RWPE1 (cell line): ENCODE measurements at places on chromosomes 13 and 19.
A peak's percentile ranks its signal among the peaks of the same experiment; 100 is the strongest.

- DNase-seq = peak; percentile 90
Observed at GRCh38 chr19:13842291-13843103, 34.4 kb upstream of the NANOS3 start.

- no peak for DNase-seq
Observed at GRCh38 chr13:92573467-92574057, 653.0 kb upstream of the GPC6 start.

- DNase-seq = no peak
Observed at GRCh38 chr13:46202966-46203365, 8.8 kb upstream of the LRRC63 start.

- no peak for DNase-seq
Observed at GRCh38 chr19:5036698-5037563, 68.0 kb downstream of the KDM4B start.

- no peak for DNase-seq
Observed at GRCh38 chr19:54317108-54317964, 4.4 kb upstream of the LILRA5 start.

DNA sequence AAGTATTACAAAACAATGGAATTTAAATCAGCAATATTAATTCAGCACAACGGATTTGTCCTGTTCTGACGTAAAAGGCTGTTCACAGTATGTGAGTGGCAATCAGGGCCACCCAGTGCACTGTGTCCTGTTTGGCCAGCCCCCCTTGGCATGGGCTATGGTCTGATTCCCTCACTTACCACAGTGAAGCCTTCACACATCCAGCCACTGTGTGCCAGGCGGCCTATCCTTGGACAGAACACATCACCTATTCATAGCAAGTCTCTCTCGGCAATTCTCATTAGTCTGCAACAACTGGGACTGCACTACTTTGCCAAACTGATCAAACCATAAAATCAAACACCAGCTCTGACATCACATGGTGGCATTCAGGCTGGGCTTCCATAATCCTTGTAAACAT, 221.5 kb upstream of the TSHZ3 start:
- no peak for DNase-seq

- no peak for DNase-seq
Observed at GRCh38 chr19:46954993-46955812, 64.4 kb upstream of the NPAS1 start.

GRCh38 chr13:111516712-111517640, 196.5 kb downstream of the TEX29 start:
- no peak for DNase-seq

DNA sequence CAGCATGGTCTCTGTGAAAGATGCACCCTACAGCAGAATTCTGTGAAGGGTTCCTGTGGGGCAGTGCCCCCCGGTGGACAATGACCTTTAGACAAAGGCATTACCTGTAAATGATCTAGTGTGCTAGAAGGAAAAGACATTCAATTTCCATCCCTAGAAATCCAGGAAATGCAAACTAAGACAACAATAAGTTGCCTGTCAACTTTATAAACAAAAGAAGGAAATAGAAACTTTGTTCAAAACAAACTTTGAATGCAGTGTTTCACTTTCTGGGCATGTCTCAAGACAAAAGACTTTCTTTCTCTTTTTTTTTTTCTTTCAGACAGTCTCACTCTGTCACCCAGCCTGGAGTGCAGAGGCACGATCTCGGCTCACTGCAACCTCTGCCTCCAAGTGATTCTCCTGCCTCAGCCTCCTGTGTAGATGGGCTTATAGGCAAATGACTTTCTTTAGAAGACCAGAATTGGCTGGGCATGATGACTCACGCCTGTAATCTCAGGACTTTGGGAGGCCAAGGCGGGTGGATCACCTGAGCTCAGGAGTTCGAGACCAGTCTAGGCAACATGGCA, 15.5 kb downstream of the TEX101 start:
- no peak for DNase-seq

DNA sequence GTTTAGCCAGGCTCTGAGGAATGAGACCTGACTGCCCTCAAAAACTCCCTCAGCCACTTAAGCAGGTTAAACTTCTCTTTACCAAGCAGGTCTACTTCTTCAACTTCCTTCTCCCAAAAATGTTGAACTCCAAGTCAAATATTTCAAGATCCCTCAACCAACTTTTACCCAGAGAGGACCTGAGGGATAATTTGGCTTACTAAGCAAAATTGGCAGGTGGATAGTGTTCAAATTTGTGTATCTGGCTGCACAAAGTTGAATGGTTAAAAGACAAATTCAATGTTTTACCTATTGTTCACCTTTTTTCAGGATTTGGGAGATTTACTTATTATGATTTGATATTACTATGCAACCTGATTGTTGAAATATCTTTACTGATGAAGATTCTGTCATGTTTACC, 293.0 kb upstream of the SOX21 start:
- DNase-seq = no peak
